ENCODE measurements at places on chromosomes 2 and 18.

DNA sequence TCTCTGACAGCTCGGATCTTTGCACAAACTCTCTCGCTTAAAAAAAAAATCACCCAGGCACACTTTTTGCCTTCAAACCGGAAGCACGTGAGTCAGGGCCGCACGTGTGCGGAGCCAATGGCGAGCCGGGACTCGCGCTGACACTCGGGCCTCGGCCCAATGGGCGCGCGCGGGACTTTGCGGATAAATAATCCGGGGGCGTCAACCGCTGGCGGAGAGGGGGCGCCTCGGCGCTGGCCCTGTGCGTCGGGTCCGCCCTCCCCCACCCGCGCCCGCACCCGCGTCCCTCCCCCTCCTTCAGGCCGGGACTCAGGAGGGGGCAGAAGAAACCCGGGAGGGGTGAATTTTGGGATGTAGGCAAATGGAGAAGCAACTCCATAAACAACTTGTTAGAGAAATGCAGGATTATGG is 319 bp upstream of the EN1 start:
- DNase-seq = no peak

- no peak for DNase-seq
Observed at GRCh38 chr2:12651641-12652040, 65.1 kb upstream of the TRIB2 start.

DNA sequence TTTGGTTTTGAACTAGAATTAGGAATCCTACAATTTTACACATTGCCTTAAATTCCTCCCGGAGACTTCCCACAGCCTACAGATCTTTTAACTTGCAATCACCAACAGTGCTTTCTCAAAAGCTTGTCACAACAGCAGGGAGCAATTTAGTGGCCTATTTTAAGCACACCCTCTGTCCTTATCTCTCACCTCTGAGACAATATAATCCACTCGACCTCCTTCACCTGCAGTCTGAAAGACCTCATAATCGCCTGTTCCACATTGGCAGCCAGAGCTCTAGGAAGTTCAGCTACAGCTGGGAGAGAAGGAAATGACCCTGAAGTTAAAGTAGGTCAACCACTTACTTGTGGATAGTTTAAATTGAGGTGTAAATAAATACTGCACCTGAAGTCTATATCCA is 249.7 kb upstream of the DLGAP1 start:
- DNase-seq = no peak

DNA sequence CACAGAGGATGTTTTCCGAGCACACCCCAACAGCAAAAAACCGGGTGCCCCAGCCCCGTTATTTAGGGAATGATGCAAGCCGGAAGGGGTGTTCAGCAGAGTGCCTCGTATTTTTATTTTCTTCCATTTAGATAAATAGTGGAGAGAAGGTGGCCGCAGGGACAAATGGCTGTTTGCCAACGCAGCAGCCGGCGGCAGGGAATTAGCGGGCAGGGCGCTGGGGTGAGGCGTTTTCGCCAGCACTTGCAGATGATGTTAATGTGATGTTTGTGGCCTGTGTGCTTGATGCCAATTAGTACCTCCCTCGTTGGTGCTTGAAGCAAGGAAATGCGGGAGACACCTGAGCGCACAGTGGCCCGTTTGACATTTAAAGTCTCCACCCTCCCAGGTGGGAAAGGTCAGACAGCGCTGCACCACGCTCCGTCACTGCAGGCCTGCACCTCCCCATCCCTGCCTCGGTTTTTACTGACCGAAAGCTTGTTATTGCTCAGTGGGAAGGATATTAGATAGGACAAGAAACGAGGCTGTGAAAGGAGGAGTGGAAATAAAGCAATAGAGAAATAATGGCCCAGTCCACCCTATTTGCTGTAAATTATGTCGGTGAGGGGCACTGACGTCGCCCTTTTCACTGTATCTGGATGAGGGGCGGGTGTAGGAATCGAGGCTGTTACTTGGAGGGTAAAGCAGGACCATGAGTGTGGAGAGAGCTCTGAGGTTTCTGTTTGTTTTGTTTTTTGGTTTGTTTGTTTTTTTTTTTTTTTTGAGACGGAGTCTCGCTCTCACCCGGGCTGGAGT is 39.1 kb downstream of the NFATC1 start:
- DNase-seq = no peak

DNA sequence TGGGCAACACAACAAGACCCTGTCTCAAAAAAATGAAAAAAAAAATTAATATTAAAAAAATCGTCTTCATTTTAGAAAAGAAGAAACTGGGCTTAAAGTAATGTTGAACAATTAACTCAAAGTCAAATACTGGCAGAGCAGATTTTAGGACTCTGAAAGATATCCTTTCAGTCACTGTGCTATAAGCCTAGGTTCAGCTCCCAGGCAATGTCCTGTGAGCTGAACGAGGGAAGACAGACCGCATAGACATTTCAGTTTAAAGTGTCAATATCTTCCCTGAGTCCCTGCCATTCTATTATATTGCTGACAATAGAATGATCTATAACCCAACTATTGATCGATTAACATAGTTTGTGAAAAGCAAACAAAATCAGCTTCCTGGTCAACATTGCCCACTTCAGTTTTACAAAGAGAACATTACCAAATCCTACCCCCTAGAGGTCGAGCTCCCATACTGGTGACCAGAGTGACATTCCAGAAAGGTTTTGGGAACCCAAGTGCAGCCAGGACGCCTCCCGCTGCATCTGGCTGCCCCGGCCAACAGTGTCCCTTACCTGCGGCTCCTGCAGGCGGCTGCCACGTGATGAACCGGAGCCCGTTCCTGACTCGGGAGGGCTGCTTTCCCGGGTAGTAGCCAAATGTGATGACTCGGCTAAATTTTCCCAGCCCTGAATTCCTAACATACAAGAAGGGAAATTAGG is 639 bp downstream of the MRO start:
- no peak for DNase-seq

- no peak for DNase-seq
Observed at GRCh38 chr18:76750917-76751890, 71.2 kb upstream of the ZNF236 start.

DNA sequence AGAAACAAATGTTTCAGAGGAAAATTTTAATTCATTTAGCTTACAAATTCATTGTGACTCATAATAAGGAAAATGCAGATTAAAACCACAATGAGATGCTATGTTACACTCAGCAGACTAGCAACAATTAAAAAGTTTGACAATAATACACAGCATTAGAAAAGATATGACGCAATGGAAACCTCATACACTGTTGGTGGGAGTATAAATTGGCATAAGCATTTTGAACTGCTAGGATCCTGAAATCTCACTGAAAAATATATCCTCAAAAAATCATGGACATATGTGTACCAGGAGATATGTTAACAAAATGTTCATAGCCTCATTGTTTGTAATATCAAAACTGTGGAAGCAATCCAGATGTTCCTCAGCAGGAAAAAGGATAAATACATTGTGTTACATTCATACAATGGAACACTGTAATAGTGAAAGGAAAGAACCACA is 13.7 kb downstream of the CALCRL start:
- no peak for DNase-seq

GRCh38 chr18:56314396-56314795 is 324.0 kb downstream of the TXNL1 start:
- no peak for DNase-seq

DNA sequence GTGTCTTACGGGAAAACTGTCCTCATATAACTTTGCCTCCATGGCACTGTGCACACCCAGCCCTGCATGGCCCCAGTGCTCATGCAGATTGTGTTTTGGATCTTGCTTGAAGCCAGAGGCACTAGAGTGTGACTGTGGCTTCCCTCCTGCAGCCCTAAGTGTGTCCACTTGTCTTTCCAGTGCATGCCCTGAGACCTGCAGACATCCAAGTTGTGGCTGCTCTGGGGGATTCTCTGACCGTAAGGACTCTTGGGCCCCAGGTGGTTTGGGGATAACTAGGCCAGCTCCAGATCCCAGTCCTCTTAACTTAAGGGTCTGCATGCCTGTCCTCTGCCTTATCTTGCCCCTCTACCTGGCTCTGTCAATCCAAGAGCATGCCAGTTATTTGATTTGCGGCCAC is 96.6 kb downstream of the PLB1 start:
- DNase-seq = no peak

- no peak for DNase-seq
Observed at GRCh38 chr2:100291152-100291970, 30.9 kb downstream of the LONRF2 start.

DNA sequence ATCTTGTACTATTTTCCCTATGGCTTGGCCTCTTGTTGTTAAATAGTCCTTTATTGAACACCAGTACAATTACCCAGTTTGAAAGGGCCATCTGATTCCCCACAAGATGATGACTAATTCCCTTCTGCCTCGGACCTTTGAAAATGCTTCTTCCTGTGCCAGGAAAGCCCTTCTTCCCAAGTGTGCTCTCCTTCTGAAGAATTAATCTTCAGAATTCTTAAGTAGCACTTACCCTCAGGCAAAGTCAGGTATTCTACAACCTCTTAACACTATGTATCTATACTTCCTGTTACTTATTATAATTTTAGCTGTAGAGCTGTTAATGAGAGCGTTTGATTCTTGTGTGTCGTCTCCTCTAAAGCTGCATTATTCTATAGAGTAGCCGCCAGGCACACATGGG is 28.6 kb upstream of the MEX3C start:
- no peak for DNase-seq

GRCh38 chr18:12398625-12399024 is 9.1 kb upstream of the PRELID3A start:
- no peak for DNase-seq

DNA sequence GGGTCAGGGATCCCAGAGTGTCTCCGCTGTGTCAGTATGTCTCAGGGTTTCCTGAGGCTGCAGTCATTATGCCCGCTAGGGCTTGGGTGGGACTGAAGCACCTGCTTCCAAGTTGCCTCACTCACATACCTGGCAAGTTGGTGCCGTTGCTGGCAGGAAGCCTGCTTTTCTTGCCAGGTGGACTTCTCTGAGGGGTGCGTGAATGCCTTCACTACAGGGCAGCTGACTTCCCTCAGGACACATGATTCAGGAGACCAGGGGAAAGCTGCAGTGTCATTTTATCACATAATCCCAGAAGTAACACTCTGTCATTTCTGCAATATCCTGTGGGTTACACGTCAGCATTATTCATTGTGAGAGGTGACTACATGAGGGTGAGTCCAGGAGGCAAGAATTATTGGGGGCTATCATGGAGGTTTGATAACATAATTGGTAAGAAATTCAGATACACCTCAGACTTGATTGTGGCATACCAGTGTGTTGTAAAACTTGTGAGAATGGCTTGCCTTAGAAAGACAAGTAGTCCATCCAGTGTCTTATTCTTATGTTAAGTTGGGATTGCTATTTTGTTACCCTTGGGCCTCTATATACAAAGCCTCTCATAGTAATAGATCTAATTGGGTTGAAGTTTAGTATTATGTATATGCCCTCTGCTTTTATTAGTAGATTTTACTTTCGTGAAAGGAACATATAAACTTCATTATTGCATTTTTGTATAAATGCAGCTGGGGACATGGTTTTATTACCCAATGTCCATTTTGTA is 44.1 kb downstream of the NEDD4L start:
- no peak for DNase-seq

DNA sequence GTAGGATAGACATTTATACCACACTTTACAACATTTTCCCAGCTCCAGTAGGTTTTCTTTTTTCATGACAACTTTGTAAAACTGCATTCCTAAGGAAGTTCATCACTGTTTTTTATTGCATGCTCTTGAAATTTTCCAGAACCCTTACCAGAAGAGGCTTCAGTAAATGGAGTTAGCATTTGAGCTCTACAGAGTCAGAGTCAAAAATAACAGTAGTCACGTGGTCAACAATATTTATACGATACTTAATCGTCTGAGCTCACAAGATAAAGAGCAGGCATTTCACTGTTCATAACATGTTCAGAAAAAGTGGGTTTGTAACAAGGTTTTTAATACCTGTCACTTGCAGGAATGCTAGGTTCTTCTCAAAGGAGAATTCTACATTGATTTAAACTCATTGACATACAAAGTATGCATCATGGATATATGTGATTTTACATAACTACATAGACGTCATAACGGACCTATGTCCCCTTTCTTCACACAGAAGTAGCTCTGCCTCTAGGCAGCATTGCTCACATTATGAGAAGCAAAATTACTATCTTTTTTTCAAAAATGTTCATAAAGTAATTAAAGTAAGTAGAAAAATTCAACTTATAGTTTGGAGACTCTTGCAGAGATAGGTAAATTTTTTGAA is 187.0 kb upstream of the COL3A1 start:
- DNase-seq = no peak

GRCh38 chr2:65026154-65026553 is 30.1 kb upstream of the CEP68 start:
- DNase-seq = no peak

DNA sequence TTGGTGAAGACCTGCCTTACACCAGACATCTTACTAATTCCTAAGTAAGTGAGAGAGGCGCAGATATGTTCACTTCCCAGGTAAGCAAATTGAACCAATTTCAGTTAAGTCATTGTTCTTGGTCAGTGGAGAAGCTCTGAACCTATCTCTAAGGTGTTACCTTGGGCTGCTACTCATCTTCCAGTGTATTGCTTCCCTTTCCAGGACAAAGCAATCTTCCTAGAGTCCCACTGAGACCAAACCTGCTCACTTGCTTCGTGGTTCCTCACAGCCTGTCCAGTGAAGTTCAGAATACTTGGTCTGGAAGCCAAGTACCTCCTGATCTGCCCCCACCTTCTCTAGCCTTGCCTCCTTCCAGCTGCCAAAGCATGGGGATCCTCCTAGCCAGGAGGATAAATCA is 22.5 kb upstream of the GBX2 start:
- DNase-seq = no peak

- no peak for DNase-seq
Observed at GRCh38 chr2:179129574-179130238, 79.8 kb upstream of the CCDC141 start.

DNA sequence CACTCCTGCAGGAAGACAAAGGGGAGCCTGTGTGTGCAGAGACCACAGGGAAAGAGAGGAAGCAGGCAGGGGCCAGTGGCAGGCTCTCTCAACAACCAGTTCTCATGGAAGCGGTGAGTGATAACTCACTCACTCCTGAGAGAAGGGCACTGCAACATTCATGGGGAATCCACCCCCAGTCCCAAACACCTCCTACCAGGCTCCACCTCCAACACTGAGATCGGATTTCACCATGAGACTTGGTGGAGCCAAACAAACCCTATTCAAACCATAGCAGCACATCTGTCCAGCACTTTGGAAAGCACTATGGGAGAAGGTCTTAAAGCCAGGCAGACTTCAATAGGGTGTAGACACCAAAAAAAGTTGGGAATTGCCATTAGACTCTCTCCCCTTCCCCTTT is 345.7 kb upstream of the SPRED2 start:
- DNase-seq = no peak

GRCh38 chr2:200431996-200432705 is 77.7 kb downstream of the KCTD18 start:
- no peak for DNase-seq

DNA sequence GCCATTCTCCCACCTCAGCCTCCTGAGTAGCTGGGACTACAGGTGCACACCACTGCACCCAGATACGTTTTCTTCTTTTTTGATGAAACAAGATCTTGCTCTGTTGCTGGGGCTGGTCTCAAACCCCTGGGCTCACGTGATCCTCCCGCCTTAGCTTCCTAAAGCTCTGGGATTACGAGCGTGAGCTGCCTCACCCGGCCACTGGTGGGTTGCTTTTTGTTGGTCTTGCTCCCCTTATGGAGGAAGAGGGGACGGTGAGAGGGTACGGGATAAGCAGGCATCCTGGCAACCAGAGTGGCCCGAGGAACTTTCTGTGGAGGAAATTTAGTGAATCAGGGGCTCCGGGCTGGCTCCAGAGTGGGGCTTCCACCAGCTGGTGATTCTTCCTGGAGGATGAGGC is 222.3 kb downstream of the HDAC4 start:
- no peak for DNase-seq

- no peak for DNase-seq
Observed at GRCh38 chr18:7116792-7117389, 706 bp downstream of the LAMA1 start.

Measured in activated naive CD4-positive, alpha-beta T cell (primary cell).